Hematopoietic multipotent progenitor cell (in vitro differentiated cells): ENCODE measurements at places on chromosomes 7 and 10. TPM values are rescaled to one million over a fixed set of nuclear protein-coding genes. Genes with fewer than 3 reads are reported as not detected.

KCNH2 gene
- total RNA-seq = 53.9 TPM

SLC26A4 gene
- total RNA-seq = 0.27 TPM

GPRIN2 gene
- total RNA-seq = not detected

SPDYE11 gene
- total RNA-seq = not detected

INSYN2A gene
- under 0.01 TPM for total RNA-seq

MYO3A gene
- not detected for total RNA-seq

OR2A12 gene
- total RNA-seq = not detected

FAM25C gene
- not detected for total RNA-seq

PDCD11 gene
- 35.0 TPM for total RNA-seq

TMEM254 gene
- total RNA-seq = 16.7 TPM

CAMK2B gene
- under 0.01 TPM for total RNA-seq

CALHM1 gene
- total RNA-seq = not detected

FAM241B gene
- 1.3 TPM for total RNA-seq

FRMD4A gene
- 0.54 TPM for total RNA-seq

C10orf88 gene
- total RNA-seq = 3.0 TPM

CYP51A1 gene
- 38.8 TPM for total RNA-seq

TRIM56 gene
- total RNA-seq = 22.4 TPM

PNLIPRP2 gene
- total RNA-seq = not detected

GALNT17 gene
- not detected for total RNA-seq

ASAH2 gene
- under 0.01 TPM for total RNA-seq

VPS37D gene
- not detected for total RNA-seq

GRID2IP gene
- total RNA-seq = 3.2 TPM

DLG5 gene
- total RNA-seq = 9.2 TPM

C10orf105 gene
- 0.81 TPM for total RNA-seq

GHRHR gene
- total RNA-seq = not detected

CFAP46 gene
- under 0.01 TPM for total RNA-seq

FAM221A gene
- 11.6 TPM for total RNA-seq

STAG3 gene
- 0.81 TPM for total RNA-seq

TSPAN15 gene
- total RNA-seq = 0.27 TPM

ZNF479 gene
- total RNA-seq = not detected

MSMB gene
- total RNA-seq = not detected

ATAD1 gene
- 11.6 TPM for total RNA-seq

ACTL6B gene
- not detected for total RNA-seq

NPSR1 gene
- total RNA-seq = under 0.01 TPM

DENND2A gene
- total RNA-seq = not detected

UNCX gene
- not detected for total RNA-seq

HOXA7 gene
- total RNA-seq = 13.2 TPM

RBM20 gene
- total RNA-seq = under 0.01 TPM

SPAM1 gene
- not detected for total RNA-seq

ZNF783 gene
- 19.9 TPM for total RNA-seq

GRK5 gene
- total RNA-seq = 2.2 TPM

MYL10 gene
- not detected for total RNA-seq

FAM24B gene
- total RNA-seq = 4.3 TPM

SH2B2 gene
- 6.2 TPM for total RNA-seq

PSPH gene
- 21.0 TPM for total RNA-seq

MBL2 gene
- total RNA-seq = not detected
